ENCODE measurements at places on chromosomes 6 and 20.

DNA sequence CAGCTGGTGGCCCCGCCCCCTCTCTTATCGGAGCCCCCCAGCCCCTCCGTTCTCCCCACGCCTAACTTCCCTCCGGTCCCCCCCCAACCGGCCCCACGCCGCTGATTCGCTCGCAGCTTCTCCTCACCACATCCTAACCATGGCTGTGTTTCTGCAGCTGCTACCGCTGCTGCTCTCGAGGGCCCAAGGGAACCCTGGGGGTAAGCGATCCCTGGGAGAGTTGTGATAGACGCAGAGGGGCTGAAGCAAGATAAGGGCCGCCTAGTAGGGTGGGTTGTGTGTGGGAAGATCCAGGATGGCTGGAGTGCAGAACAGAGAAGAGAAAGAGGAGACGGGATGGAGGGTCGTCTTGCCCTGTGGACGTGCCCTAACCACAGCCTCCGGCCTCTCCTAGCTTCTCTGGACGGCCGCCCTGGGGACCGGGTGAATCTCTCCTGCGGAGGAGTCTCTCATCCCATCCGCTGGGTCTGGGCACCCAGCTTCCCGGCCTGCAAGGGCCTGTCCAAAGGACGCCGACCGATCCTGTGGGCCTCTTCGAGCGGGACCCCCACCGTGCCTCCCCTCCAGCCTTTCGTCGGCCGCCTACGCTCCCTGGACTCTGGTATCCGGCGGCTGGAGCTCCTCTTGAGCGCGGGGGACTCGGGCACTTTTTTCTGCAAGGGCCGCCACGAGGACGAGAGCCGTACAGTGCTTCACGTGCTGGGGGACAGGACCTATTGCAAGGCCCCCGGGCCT lies at the start of gene MPIG6B:
MPIG6B (plus strand) TSS at position 129 of the 735 bp plus-strand sequence; CDS start at position 140, 11 bp downstream.
- no peak for DNase-seq

- no peak for DNase-seq
Measured at GRCh38 chr20:51253280-51253679, 230.4 kb upstream of the KCNG1 start.

- no peak for DNase-seq
Measured at GRCh38 chr6:51936531-51937290, 150.7 kb downstream of the PKHD1 start.

- peak; percentile 7 for DNase-seq
Measured at GRCh38 chr6:125718109-125718508, 31.3 kb upstream of the HEY2 start.

GRCh38 chr20:50865591-50865990 lies 65.6 kb downstream of the ADNP start:
- no peak for DNase-seq
